ENCODE measurements at places on chromosomes 2 and 18.

GRCh38 chr18:54845787-54846186 lies 17.5 kb downstream of the RAB27B start:
- DNase-seq, result no peak

- peak; percentile 15 for DNase-seq
Observed at GRCh38 chr2:55311444-55311870, 42.4 kb upstream of the MTIF2 start.

GRCh38 chr2:182554950-182555349 lies 128.1 kb upstream of the PDE1A start:
- DNase-seq, result no peak

DNA sequence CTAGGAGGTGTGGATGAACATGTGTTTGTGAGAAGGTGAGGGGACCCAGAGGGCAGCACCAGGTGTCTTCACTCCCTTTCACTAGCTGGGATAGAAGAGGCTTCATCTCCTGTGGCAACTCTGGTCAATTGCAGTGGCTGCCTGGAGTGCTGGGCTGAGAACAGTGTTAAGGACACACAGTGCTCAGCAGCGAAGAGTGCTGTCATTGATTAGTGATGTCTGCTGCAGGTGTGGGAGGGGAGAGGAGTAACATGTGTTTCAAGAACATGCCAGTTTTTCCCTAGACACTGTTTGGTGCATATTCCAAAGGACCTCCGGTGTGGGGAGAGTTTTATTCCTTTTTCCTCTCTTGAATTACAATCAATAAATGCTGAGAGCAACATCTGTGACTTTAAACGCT lies 95.9 kb upstream of the CXCR4 start:
- no peak for DNase-seq

DNA sequence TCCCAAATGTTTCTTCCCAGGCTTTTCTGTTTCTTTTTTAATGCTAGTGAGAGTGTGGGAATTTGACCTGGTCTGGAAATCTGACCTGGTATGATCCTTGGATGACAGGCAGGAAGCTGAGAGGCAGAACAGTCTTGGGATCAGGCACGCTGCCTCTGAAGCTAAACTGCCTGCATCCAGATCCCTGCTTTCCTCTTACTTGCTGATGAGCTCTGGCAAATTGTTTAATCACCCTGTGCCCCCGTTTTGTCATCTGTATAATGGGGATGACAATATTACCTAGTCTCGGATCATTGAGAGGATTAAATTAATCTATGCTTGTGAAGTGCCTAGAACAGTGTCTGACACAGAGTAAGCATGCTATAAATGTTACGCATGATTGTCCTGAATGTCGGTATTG lies 3.3 kb downstream of the KLHL23 start:
- no peak for DNase-seq

DNA sequence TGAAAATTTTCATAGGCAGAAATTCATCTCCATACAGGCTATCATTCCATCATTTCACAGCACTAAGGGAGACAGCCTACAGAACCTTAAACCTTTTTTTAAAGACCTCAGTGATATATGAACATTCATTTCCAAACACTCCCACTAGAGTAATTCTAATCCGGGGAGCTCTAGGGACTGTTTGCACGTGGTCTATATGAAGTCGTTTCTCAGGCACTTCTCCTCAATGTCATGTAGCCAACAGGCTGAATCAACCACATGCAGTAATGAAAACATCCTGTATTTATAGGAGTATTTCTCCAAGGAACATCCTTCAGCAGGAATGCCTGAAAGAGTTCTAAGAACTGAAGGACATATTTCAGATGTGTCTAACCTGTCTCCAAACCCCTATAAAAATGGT lies 97.3 kb upstream of the CREB1 start:
- DNase-seq, result no peak

DNA sequence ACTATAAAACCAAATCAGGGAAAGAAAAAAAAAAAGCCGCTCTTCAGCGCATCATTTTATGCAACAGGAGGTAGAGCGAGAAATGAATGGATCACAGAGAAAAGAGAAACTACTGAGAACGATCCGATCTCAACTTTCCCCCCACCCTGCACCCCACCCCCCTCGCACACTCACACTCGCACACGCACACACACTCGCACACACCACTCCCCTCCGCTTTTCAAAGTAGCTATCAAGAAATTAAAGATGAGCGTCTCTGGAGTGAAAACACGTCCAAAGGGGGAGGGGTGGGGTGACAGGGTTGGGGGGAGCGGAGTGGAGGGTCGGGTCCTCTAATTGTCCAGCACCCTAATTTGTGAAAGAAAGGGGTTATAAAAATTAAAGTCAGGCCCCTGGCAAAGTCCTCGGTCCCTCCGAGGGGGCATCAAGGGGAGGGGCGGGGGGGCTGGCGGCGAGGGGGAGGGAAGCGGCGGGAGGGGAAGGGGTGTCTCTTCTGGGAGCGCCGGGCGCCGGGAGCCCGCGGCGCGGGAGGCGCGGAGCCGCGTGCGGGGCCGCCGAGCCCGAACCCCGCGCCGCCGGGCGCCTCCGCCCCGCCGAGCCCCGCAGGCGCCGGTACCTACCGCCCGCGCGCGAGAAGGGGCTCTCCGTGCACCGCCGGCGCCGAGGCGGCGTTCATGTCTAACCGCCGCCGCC lies 428 bp downstream of the TCF4 start:
- no peak for DNase-seq

GRCh38 chr2:232448304-232448690 lies 7.7 kb upstream of the ALPI start:
- no peak for DNase-seq

DNA sequence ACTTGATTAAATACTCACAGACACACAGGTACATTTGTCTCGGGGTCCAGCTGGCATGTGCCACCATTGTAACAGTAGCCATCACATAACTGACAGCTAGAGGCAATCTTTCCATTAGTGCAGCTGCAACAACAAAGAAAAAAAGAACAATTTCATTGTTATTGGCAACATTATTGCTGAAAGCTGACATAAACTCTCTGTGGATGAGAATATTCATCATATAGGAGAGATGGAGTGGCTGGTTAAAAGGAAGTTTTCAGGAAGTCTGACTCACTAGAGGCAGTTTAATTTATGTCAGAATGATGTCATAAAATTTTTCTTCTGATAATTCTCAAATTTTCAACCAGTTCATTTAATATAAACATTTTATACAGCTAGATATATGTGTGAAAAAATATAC lies 1490.0 kb upstream of the NXPH2 start:
- no peak for DNase-seq

GRCh38 chr2:8525582-8526402 lies 156.1 kb upstream of the ID2 start:
- no peak for DNase-seq
